ENCODE measurements at places on chromosomes 2 and 18.

GRCh38 chr2:237278568-237278967 lies 135.4 kb downstream of the COL6A3 start:
- no peak for DNase-seq

DNA sequence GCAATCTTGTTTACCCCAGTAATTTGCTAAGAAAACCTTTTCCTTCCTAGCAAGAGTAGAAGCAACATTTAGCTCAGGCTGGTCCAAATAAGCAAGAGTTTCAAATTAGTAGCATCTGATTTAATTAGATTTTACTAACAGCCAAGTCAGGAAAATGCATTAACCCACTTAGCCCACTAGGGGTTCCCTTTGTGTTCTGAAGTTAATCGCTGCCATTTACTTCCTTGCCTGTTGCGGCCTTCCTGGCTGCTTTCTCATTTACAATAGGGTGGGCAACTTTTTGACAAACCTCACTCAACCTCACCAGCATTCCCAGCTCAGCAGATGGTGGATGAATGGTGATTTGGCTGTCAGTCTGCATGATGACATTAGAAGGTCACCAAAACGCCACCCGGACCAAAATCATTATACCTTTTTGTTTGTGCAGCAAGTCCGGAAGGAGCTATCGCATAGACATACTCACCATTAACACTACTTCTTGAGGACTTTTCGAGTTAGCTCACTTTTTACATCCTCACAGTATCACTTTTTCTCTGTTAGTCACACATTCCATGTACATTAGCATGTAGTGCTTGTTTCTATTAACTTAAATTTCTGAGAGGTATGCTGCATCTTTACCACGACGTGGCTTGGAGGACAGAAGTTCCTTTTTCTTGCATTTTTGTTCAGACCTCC lies 101.5 kb upstream of the SETBP1 start:
- no peak for DNase-seq

DNA sequence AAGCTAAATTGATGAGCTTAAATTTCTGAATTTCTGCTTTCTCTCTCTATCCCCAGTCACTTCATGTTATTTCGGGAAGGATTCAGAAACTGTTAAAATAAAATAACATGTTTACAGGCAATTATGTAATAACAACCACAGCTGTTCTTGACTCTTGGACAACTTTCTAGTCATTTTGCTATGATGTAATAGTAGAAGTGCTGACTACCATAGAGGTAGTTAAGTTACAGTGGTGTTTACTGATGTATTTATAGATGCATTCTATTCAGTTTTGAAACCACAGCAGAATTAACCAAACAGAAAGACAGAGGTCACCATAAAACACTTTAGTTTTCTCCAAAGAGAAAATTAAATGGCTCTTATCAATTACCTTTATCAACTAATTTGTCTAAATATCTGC lies 1292.0 kb upstream of the CHAC2 start:
- DNase-seq, result no peak

GRCh38 chr18:54033052-54033451 lies 191.4 kb downstream of the MBD2 start:
- no peak for DNase-seq

GRCh38 chr2:219720956-219721355 lies 93.5 kb downstream of the SLC4A3 start:
- no peak for DNase-seq

DNA sequence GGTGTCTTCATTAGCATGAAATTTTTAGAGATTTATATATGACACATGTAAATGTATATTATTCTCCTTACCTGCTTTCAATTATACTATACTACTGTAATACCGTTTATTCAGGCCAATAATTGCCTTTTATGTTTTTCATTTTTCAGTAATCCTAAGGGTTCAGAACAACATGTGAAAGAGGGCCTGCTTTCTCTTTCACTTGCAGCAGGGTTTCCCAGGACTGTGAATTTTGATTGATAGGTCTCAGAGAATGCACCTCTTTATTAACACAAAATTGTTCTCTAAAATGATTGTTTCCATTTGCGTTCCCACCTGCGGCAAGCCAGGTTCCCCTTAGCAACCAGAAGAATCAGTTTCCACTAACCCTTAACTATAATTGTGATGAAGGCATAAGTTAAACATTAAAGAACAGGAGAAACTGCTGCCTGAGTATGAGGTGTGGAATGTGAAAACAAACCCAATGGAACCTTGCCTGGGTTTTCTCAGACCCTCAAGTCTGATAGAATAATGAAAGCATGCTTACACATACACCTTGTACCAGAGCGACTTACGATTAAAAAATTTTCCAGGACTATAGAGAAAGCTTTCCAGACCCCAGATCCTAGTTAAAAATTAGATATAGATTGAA lies 1591.2 kb upstream of the LRRTM1 start:
- no peak for DNase-seq

DNA sequence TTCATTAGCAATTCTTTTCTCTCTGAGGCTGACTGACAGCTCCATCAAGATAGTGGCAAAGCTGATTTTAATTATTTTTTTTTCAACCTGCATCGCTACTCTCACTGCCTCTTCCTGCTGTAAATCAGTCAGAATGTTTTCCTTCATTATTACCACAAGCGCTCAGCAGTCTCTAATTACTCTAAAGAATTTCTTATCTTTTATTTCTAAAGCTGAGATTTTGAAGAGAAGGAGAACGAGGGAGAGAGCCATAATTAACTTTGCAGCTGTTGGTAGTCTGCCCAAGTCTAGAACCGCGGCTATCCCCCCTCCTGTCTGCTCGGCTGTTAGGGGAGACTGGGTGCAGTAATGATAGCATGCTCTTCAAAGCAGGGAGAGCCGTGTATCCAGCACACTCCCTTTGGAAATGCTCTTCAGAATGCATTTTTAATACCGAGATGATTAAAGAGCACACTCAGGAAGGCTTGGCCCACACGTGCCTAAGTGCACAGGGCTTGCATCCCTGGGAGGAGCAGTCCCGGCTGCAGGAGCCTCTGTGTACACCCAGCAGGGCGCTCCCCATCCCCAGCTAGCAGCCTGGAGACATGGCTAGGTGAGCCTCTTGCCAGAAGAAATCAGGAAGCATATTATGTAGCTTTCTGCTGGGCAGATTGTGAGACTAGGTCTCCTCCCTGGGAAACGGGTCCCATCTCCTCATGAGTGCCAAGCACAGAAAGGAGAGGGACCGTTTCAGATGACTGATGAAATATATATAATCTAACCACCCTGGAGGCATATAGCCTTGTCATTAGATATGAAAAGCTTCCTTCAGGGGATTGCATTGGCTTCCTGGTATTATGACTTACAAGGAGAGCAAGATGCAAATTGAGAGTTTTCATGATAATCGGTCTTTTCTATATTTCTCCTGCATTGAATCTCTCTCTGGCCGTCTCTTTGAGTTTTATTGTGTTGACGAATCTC lies 555.2 kb downstream of the CMPK2 start:
- no peak for DNase-seq

- DNase-seq, result peak; percentile 69
Observed at GRCh38 chr2:73037947-73038585, 33.4 kb downstream of the SFXN5 start.

DNA sequence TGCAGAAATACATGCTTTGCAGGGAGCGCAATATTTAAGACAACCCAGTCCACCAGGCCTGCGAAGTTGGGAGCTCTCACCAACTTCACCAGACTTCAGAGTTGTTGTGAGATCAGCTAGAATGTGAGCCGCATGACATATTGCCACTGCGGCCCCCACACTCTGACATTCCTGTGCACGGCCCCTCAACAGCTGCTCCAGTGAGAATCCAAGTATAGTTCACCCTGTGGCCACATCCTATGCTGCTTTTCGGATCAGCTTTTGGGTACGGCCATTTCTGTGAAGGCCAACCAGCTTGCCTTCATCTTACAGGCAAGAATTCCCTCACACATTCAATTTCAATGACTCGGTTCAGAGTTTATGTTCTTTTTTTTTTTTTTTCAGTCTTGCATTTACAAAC lies 177.8 kb downstream of the SOX11 start:
- no peak for DNase-seq

- no peak for DNase-seq
Observed at GRCh38 chr2:28747714-28748113, 3.9 kb upstream of the PPP1CB start.

DNA sequence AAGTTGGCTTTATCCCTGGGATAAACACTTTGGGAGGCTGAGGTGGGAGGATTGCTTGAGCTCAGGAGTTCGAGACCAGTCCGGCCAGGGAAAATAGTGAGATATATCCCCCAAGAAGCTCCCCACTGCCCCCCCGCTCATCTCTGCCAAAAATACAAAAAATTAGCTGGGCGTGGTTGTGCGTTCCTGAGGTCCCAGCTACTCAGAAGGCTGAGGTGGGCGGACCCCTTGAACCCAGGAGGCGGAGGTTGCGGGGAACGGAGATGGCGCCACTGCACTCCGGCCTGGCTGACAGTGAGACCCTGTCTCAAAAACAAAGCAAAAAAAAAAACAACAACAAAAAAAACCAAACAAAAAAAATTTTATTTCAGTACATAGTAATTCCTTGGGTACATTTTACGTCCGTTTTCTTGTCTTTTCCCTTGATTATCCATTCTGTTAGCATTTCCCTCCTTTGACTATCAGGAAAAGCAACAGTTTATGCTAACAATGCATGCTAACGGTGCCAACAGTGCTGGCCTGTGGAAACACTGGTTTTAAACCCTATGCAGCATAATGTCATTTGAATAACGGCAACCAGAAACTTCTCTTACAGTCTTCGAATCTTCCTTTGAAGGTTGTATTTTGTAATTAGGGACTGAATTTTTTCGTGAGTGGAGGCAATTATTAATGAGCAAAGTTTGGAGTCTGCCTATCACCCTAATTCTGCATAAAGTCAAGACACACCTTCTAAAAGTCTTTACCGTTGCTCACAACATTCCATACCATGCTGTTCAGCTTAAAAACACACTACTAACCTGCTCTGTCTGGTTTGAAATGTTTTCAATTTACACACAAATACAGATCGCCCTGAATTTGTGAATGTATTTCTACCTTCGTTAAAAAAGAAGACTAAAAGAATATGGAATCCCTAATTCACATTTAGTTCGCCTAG lies 721 bp upstream of the MIB1 start:
- DNase-seq, result no peak

DNA sequence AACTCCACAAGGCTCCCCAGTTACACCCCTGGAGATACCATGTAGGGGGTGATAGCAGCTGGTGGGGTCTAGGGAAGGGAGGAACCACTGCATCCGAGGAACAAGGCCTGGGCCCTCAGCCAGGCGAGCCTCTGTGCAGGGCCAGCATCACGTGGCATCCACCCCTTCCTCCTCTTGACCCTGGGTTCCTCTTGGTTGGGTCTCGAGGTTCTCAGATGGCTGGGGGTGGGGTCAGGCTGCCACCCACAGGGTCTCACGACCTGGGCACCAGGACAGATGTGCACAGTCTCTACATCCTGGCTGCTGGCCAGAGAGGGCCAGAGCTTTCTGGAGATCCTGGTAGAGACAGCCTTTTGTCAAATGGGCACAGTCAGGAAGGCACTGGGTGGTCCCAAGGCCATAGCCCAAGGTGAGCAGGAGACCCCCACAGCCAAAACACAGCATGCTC lies 10.4 kb downstream of the HS6ST1 start:
- DNase-seq, result no peak

- DNase-seq, result no peak
Observed at GRCh38 chr2:190677255-190677654, 28.4 kb downstream of the NAB1 start.

GRCh38 chr18:3297025-3297984 lies 35.4 kb downstream of the MYL12B start:
- peak; percentile 86 for DNase-seq

DNA sequence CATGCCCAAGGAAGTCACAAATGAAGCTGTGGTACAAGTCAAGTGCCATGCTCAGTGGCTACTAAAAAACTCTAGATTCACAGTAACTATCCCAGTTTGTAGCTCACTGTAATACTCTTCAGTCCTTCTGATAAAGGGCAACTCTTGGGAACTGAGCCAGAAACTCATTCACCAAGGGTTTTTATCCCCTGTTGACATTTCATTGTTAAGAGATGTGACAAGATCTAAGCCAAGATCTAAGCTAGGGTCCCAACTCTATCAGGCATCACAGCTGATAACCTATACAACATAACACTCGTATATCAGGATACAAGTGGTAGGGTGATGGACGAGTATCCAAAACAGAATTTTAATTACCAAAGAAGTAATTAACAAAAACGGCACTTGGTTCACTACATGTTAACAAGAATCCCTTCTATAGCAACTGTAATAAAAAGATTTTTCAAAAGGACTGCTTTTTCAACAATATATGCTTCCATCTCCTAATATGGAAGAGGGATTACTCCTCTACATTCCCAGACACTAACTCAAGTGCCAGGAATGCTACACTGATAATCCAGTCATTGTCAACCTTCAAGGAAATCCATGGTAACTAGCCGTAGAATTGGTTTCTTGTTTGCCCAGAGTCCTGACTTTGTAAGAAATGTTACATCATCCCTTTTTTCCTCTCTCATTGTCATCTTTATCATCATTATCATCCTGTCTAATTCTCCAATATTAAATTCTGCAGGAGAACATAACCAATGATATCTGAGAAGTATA lies 111.7 kb downstream of the CDH2 start:
- no peak for DNase-seq

DNA sequence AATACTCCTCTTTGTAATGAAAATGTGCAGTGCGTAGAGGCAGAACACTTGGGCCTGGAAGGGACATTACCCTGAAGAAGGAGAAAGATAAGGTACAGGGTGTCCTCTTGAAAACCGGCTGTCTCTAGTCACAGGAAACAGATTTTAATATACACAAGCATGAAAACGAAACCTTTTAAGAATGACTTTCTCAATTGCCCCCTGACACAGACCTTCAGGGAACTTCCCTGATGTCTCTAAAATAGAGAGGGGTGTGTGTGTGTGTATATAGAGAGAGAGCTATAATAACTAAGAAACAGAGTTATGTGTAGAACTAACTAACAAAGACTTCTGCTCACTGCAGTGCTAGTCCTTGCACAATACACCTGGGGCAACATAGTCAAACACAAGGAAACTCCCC lies 780.0 kb downstream of the CNTNAP5 start:
- DNase-seq, result no peak

GRCh38 chr18:8844721-8845148 lies 139.4 kb downstream of the MTCL1 start:
- peak; percentile 41 for DNase-seq

DNA sequence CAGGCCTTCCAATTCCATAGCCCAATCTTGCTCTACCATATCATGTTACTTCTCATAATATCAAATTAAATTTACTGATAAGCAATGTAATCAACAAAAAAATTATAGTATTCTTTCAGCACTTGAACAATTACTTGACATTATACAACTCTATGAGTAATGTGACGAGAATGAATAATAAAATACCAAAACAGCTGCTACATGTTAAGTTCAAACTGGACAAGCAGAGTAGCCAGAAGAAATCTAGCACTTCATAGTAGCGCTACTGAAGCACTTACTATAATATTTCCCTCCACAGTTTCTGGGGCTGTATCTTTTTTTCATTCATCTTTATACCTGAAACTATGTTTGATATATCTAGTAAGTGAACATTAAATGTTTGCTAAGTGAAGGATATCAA lies 14.9 kb downstream of the PPP3R1 start:
- no peak for DNase-seq

DNA sequence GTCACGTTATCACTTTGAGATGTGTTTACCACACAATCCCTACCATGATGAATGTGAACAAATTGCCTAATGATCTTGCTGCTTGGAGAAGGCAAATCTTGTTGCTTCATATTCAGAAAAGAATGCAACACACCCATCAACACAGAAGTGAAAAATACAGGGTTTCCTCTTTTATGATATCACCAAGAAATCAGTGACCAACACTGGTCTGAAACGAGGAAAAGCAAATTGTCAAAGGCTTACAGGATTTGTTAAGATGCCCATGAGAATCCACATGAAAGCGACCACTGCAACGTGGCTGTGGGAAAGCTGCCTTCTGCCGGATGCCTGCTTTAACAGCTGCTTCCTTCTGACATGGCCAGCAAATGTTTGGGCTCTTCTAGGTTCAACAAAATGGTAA lies 397.6 kb upstream of the LRATD1 start:
- no peak for DNase-seq

Data from NCI-H774 (cell line).